ENCODE measurements at places on chromosomes 2 and 18.

DNA sequence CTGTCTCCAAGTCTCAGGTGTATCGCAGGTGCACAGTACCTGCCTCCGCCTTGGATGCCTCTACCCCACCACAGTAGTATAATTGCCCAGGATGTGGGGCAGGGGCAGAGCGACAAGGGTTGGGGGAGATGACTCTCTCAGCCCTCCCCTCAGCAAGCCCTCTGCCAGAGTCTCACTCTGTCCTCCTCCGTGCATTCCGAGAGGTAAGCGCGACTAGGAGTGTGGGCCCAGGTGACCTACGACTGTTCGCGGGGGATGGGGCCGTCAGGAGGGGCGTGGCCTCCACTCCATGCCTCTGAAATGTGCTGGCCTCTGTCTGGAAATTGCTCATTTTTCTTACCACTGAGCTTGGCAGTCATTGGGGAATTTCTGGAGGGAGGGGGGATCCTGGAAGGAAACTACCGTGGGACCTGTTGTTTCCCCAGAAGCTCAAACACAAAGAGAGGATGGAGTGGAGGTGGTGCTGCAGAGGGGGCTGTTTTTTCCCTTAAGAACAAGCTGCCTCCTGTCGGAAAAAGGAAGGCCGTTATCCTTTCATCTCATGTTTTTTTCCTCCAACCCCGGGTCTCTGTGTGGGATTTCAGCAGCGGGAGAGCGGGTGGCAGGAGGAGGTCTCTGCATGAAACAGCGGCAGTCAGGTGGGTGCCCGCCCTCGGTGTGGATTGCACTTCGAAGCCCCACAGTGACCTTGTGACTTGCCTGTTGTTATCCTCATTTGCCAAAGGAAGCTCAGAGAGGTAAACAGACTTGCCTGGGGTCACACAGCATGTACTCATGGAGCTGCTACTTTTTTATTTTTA lies 13.0 kb upstream of the RALB start:
- no peak for DNase-seq

GRCh38 chr18:50172367-50172766 lies 22.6 kb downstream of the MYO5B start:
- no peak for DNase-seq

DNA sequence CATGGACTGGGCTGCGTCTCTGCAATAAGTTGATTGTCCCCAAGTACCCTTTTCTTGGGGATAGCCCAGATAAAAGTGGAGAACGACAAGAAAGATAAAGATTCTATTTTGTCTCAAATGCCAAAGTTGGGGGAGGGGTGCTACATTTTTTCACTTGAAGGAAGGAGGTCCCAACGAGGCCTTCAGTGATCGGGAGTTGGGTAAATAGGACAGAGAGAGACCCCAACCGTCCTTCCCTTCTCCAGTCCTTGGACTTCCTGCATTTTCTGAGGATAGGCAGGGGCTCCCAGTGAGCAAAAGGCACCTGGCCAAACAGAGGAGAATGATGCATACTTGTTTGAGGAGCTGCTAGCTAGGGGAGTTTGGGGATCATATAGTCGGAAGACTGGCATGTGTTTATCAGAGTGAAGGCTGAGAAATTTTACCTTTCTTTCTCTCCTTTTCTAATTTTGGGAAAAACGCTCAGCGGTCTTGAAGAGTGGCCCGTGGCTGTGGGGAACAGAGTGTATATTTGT lies 3.5 kb upstream of the EN1 start:
- no peak for DNase-seq

DNA sequence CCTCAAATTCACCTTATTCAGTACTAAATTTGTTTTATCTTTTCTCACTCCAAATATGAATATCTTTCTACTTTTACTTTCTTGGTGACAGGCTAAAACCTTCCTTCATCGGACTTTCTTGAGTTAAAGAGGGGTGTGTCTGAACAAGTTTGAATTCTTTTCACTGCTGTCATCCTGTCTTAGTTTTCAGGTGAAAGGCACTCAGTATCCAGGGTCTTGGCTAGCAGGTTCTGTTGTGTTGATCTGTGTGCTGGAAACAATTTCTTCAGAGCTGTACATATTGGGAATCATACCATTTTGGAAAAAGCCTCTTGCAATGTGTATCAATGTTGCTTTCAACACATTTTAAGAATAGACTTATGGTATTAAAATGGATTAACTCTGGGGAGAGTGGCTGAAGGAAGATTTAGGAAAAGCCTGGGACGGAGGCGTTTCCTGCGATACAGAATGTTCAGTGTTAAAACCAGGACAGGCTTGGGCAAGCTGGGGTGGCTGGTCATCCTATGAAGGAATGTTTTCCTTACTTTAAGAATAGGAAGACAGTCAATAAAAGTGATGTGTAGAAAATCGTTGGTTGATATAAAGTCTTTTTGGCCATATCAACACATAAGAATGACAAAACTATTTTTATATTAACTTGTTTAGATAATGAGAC lies 350.7 kb upstream of the SPRED2 start:
- DNase-seq, result no peak

GRCh38 chr2:1472350-1472749 lies 59.1 kb downstream of the TPO start:
- DNase-seq, result no peak

DNA sequence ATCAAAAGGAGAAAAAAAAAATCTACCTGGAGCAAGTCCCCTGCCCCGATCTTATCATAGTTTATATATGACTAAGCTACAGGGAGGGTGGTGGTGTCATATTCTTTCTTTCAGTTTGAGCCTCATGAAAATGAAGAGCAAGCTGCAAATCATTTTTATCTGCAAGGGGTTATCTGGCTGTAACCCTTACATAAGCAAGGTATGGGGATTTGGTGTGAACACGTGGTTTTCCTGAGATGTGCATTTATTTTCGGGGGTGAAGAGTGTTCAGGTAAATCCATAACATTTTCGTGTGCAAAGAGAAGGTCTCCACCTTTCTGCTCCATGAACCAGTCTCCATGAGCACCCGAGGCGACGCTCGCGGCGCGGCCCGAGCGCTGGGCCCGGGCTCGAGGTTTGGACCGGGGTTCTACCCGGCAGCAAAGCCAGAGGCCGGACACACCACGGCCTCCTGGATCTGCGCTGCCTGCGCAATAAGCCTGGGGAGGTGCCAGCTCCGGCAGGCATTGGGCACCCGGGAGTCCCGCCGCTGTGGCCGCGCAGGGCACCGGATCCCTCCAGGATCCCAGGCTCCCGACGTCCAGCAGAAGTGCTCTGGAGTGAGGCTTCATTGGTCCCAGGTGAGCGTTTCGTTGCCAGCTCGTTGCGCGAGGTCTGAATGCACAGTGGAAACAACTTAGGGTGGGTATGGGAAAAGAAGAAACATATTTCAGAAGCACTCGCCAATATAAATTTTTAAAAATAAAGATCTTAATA lies 36.1 kb upstream of the GPD2 start:
- DNase-seq, result no peak

DNA sequence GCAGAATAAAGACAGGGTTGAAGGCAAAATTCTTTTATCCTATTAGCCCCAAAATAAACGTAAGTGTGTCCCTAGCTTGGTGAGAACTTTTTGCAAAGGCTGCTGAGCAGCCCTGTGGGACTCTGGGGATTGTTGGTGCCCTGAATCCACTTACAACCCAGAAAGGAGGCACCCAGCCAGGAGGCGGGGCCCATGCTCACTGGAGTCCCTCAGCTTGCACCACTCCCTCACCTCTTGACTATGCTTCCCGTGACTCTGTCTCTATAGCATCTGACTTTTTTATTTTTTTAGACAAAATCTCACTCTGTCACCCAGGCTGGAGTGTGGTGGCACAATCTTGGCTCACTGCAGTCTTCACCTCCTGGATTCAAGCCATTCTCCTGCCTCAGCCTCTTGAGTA lies 15.8 kb upstream of the COL6A3 start:
- no peak for DNase-seq

- no peak for DNase-seq
Observed at GRCh38 chr2:8134473-8134932, 547.4 kb upstream of the ID2 start.

DNA sequence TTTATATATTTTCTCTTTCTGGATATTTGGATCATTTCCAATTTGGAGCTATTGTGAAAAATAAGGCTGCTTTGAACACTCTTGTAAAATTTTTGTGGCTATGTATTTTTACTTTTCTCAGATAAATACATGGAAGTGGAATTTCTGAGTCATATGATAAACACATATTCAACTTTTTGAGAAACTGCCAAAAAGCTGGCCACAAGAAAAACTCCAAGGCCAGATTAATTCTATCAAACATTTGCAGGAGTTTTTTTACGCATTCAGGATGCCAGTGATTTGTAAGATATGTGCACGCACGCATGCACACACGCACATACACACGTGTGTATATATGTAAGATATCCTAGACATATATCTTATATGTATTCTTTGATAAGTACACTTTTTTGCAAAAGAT lies 477.5 kb upstream of the SPHKAP start:
- no peak for DNase-seq

- no peak for DNase-seq
Observed at GRCh38 chr2:46050489-46050888, 246.7 kb upstream of the EPAS1 start.
